Cerebellar nuclear complex (tissue), 1 donor: ENCODE measurements at places on chromosomes 4 and X.

DNA sequence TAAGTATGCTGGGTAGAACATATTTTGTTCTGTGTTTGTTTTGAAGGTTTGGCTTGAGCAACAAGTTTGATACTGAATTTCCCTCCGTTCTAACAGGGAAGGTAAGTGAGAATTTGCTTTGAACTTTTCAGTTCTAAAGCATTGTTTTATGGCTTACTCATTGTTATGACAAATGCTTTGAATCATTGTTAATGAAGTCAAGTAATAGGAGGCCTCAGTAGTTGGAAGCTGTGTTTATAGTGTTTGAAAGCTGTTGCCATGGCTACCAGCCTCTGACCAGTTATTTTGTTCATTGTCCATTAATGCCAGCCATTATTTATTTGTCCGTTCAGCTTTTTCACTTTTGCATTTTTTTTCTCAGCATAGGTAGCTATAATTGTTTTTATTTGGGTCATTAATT is 14.4 kb downstream of the CHIC1 start:
- DNase-seq: no peak

DNA sequence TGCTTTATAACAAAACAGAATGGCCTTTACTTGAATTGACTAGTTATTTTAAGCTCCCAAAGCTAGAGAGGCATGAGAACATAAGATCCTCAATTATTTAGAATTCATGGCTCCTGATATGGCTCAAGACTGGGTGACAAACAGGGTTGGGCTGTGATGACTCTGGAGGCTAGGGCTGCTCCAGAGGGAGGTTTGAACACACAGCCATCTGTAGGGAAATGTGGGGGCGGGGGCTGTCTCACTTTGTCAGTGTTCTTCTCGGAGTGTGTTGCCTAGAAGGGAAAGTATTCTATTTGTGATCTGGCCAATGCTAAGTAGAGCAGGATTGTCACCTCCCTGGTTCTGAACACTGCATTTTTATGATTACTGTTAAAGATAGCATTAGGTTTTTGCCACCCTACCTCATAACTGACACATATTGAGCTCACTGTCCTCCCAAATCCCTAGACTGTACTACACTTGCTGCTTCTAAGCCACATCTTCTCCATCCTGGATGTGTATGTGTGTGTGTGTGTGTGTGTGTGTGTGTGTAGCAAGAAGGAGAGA is 45.9 kb downstream of the VSIG4 start:
- DNase-seq: no peak

GRCh38 chrX:110327336-110327735 is 9.5 kb upstream of the AMMECR1 start:
- DNase-seq: no peak

- no peak for DNase-seq
These were observed 115.4 kb upstream of the ESX1 start for GRCh38 chrX:104370089-104370488.

GRCh38 chr4:178672512-178672911 is 1230.3 kb upstream of the AGA start:
- DNase-seq: no peak
